Activated T-cell treated with anti-CD3 and anti-CD28 coated beads for 1 hour (primary cell): ENCODE measurements at places on chromosomes 7 and 10.

DNA sequence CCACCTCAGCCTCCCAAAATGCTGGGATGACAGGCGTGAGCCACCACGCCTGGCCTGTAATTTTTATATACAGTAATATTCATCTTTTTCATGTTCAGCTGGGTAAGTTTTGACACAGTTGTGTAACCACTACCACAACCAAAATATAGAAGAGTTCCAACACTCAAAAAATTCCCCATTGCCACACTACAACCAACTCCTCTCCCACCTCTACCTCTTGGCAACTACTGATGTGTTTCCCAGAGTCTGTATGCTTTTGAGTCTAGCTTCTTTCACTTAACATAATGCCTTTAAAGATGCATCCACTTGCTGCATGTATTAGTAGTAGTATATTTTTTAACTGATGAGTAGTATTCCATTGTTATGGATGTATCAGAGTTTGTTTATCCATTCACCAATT, 90.7 kb downstream of the SRPK2 start:
- no peak for DNase-seq

- DNase-seq, result no peak
These were observed 20.7 kb downstream of the IFIT3 start for GRCh38 chr10:89348481-89348880.

- DNase-seq, result no peak
These were observed 167.3 kb upstream of the KLF14 start for GRCh38 chr7:130901209-130901783.

- no peak for DNase-seq
These were observed 13.5 kb upstream of the RABGEF1 start for GRCh38 chr7:66727058-66727457.

DNA sequence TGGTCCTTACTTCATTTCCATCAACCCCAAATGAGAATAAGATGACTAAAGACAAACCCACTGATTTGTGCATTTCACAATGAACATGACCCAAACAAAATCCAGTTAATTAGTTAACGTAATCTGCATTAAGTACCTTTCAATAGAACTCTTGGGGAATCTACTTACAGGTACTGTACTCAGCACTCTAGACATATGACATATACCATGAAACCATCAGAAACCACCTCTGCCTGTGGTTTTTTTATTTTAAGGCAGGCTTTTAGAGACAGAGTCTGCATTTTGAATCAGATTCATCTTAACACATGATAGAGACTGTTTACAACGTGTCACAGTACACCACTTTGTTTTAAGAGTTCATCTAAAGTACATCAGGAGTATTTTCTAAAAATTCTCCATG, 168.4 kb downstream of the BTAF1 start:
- no peak for DNase-seq

- peak; percentile 48 for DNase-seq
These were observed 165.1 kb downstream of the GLRX3 start for GRCh38 chr10:130301021-130301892.

GRCh38 chr10:120667276-120667675, 183.9 kb upstream of the WDR11 start:
- DNase-seq, result no peak

- DNase-seq, result no peak
These were observed 12.2 kb downstream of the DNAJB9 start for GRCh38 chr7:108581655-108582491.

DNA sequence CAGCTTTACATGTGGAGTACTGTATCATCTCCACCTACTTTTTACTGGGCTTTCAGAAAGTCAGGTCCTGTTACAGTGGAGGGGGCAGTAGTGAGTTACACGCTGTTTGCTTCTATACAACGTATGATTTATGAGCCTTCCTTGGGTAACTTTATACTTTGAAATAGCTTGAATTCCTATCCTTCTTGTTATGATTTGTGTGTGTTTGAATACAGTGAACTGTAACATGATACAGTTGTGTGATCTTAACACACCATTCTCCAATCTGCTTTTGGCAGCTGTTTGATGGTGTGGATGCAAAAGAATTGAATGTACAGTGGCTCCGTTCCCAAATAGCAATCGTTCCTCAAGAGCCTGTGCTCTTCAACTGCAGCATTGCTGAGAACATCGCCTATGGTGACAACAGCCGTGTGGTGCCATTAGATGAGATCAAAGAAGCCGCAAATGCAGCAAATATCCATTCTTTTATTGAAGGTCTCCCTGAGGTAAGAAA, 41.7 kb downstream of the SP8 start:
- no peak for DNase-seq

- no peak for DNase-seq
These were observed 87.8 kb upstream of the KLF6 start for GRCh38 chr10:3872712-3873329.

DNA sequence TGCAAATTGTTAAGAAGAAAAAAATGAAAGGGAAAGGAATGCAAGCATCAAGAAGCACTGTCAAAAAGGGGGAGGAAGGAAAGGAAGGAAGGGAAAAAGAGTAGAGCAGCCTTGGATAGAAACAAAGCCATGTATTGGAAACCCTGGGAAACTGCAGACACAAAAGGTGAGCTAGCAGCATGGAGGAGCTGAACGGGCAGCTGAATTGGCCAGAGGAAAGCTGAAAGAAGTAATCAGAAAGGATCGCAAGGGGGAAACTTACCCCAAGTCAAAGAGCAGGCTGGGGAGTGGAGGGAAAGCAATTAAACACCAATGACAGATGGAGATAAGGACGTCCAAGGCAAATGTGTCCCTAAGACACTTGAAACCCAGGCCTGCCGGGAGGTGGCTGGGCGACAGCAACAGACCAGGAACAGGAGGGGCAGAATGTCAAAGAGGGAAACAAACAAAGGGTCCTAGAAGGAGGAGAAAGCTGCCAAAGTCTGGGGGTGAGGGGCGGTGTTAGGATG, 93.8 kb upstream of the SVIL start:
- DNase-seq, result no peak

DNA sequence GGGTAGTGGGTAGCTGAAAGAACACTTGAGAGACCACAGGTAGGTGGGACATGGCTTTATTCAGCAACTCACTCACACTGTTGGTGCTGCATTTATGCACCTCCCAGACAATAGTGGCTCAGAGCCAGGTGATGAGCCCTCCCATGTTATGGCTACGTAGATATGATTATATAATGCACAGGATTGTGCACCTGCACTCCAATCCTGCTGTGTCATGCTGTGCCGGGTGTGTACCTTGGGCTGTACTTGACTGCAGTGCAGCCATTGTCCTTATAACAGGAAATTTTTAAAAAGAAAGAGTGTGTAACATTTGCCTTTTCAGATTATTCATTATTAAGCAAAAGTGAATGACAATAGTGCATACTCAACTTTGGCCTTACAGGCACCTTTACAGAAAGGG, 366.1 kb upstream of the BMPER start:
- DNase-seq, result no peak
